ENCODE measurements at places on chromosomes 7 and 10.

DNA sequence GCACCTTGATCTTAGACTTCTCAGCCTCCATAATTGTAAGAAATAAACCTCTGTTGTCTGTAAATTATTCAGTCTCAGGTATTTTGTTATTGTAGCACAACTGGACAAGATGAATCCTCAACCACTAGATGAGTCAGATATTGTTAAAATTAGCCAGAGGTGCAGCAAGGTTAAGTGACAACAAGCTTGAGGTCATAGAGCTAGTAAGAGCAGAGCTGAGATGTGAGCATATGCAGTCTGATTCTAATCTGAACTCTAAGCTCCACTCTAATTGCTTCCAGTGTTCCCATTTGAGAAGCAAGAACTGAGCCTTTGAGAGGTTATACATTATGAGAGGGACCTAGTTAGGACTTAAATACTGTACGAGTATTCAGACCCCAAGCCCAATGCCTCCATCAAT lies 93.1 kb downstream of the FZD1 start:
- DNase-seq = no peak

DNA sequence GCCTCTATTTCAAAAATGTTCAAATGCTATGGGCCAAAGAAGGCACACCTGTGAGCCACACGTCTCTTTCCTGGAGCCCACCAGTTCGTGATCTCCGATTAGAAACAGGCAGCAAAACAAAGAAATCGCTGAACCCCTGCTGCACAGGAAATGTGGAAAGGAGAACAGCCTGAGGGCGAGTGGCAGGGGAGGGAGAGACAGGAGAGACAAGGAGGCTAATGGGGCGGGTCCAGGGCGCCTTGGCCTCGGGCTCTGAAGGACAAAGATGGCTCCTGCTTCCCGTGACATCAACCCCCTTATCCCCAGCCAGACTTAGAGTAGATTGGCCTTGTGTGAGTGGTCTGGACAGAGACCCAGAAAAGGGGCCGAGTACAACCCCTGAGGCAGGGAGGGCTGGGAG lies 62.4 kb upstream of the DOCK1 start:
- DNase-seq = no peak

GRCh38 chr10:129187331-129187730 lies 279.7 kb upstream of the MGMT start:
- DNase-seq = no peak

DNA sequence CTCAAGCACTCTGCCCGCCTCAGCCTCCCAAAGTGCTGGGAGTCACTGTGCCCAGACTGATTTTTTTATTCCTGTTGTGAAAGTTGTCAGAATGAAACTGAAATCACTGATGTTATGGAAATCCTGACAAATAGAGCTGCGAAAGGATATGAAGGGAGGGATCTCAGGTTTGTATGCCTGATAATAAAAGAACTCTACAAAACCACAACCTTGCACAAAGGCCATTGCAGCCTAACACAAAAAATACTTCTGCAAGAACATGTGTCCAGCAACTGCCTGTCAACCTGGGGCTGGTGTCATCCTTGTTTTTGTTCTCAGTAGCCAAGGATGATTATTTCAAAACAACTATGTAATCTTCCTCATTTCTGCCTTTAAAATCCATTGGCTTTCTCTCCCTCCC lies 126.1 kb downstream of the NEBL start:
- DNase-seq = no peak

DNA sequence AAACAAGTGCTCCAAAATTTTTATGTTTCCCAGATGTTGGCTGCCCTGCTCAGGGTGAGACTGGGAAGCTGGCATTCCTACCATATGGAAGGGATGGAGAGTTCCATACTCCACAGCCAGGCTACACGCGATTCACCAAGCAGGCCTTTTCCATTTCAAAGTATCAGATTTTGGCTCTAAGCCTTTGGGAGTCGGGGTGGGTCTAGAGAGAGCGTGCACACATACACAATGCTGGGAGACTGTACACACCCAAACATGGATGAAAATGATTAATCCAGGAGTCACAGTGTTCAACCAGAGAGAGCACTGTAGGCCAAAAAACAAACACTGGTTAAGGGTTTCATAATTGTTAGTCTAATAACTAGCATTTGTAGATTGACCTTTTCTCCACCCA lies 295.0 kb downstream of the BICC1 start:
- no peak for DNase-seq

DNA sequence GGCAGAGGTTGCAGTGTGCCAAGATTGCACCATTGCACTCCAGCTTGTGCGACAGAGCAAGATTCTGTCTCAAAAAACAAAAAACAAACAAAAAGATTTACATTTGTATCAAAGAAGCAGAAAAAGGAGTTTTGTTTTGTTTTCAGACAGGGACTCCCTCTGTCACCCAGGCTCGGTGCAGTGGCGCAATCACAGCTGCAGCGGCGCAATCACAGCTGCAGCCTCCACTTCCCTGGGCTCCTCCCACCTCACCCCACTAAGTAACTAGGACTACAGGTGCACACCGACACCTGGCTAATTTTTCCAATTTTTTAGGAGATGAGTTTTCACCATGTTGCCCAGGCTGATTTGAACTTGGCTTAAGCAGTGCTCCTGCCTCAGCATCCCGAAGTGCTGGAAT lies 1.8 kb downstream of the ARMC10 start:
- DNase-seq = no peak

- no peak for DNase-seq
Observed at GRCh38 chr10:58662314-58662713, 149.6 kb downstream of the BICC1 start.

DNA sequence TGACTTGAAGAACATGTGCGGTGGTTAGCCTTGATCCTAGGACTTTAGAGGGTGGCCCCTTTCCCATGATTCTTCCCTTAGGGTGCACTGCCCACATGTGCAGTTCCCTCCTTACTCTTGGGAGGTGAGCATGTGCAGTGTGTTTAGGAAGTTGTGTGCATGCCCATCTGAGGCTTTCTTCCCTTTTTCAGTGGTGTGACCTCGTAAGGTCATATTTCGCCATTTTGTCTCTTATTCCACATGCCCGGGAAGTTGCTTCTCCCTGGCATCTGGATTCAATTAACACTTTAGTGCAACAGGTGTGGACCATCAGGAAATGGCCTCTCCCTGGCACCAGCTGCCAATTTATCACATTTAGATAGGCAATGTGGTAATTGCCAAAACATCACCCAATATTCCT lies 380.6 kb upstream of the VSTM2A start:
- no peak for DNase-seq

GRCh38 chr10:71975871-71976725 lies 11.9 kb downstream of the CHST3 start:
- no peak for DNase-seq

GRCh38 chr10:61391281-61391680 lies 61.9 kb downstream of the TMEM26 start:
- no peak for DNase-seq

DNA sequence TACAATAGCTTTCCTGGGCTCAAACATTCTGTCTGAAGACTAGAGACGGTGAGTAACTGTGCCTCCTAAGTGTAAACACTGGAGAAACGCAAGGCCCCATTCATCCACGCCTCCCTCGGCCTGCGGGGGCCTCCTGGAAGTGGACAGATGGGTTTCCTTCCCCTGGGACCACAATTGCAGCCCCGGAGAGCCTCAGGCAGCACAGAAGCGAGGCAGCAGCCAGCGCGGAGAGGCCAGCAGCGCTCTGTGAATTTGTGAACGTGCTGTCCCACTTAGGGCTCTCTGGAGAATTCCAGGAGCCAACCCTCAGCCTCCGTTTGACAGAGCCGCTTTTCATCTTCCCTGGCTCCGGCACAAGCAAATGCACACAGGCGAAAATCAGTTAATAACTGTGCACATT lies 23.2 kb upstream of the CALN1 start:
- peak; percentile 83 for DNase-seq

DNA sequence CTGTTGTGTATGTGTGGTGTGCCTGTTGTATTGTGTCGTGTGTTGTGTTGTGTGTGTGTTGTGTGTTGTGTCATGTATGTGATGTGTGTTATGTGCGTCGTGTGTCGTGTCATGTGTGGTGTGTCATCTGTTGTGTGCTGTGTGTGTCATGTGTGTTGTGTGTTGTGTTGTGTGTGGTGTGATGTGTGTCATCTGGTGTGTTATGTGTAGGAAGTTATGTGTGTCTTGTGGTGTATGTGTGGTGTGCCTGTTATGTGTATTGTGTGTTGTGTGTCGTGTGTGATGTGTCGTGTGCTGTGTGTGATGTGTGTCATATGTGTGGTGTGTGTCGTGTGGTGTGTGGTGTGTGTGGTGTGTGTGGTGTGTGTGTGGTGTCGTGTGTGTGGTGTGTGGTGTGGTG lies 145.2 kb downstream of the DNAJB6 start:
- DNase-seq = no peak

Measured in retina (tissue), 1 donor.